Sciatic nerve (tissue), 2 donors: ENCODE measurements at places on chromosomes 6 and 20. TPM values are rescaled to one million over a fixed set of nuclear protein-coding genes. Genes with fewer than 3 reads are reported as not detected.

Gene MYO6
- total RNA-seq = 29.4 TPM

GRCh38 chr6:148103436-148103835, 239.2 kb upstream of the SASH1 start:
- DNase-seq = no peak

DNA sequence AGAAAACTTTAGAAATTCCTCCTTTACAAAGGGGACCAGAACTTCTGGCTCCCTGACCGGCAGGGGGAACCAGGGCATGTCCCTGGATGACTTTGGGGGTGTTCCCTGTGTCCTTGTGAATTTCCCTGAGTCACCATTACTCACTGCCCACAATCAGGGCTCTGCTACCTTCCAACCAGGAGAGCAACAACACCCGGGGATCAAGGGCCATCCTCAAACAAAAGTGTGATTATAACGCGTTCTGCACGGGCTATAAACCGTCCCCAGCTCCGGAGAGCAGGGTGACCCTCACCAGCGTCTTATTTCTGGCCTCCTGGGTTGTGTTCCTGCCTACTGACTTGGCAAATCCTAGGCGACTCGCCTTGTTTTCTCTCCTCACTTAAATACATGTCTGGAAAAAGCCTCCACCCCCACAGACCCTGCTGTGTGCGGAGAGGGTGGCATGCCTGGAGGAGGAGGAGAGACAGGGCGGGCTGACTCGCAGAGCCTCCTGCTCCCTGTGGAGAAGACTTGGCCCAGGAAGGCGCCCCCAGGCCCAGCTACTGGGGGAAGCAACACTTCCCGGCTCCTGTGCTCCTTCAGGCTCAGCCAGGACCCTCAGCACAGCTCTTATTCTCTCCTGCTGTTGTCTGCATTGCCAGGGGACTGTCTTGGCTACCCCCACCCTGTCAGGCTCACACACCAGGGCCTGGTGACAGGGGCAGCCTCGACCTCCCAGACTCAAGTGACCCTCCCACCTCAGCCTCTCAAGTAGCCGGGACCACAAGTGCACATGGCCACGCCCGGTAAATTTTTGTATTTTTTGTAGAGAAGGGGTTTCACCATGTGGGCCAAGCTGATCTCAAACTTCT, 54.1 kb downstream of the FGD2 start:
- no peak for DNase-seq

DNA sequence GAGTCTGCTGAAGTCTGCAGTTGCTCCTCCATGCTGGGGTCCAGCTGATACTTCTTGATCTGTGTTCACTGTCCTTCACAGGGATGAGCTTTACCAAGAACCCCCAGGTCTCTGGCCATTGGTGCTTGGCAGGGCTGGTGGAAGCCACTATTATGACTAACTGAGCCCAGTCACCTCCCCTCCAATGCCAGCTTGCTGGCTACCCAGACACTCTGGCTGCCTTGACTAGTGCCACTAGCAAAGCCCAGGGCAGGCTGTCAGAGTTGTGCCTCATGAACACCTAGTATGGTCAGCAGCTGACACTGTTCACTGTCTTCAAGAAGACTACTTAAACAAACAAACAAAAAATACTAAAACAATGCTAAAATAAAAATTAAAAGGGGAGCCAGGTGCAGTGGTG, 8.8 kb downstream of the ASIP start:
- no peak for DNase-seq

DNA sequence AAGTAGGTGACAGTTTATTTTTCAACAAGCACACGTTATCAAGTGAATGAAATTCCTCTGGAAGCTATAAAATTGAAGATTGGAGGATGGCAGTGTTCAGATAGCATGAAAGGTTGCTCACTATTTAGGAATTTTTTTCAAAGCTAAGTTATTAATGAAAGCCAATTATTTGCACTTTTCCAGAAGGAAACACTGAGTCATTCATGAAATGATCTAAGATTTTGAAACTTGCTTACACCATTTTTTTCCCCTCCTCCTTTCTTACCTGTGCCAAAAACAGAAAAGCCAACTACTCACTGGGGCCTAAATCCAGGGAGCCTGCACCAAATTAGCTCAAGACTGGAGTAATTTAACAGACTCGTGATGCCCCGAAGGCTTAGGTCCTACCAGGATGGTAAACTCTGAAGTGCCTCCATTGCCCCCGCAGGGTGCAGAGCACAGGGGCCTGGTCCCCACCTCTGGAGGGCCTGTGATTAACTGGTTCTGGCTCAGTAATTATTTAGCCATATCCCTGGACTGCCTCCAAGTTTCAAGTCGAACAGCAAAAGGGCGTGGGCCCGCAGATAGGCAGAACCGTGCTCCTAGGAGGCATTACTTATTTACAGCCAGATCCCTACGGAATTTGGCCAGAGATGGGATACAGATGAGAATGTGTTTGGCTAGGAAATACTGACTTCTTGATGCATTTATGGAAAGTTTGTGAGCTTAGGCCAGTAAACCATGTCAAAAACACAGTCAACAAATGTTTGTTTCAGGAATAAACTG, 28.0 kb upstream of the ZNF217 start:
- DNase-seq = peak; percentile 70

GRCh38 chr20:5996765-5997164, 46.3 kb downstream of the MCM8 start:
- no peak for DNase-seq
